Ureter (tissue), 1 donor: ENCODE measurements at places on chromosomes 12 and 14.

DNA sequence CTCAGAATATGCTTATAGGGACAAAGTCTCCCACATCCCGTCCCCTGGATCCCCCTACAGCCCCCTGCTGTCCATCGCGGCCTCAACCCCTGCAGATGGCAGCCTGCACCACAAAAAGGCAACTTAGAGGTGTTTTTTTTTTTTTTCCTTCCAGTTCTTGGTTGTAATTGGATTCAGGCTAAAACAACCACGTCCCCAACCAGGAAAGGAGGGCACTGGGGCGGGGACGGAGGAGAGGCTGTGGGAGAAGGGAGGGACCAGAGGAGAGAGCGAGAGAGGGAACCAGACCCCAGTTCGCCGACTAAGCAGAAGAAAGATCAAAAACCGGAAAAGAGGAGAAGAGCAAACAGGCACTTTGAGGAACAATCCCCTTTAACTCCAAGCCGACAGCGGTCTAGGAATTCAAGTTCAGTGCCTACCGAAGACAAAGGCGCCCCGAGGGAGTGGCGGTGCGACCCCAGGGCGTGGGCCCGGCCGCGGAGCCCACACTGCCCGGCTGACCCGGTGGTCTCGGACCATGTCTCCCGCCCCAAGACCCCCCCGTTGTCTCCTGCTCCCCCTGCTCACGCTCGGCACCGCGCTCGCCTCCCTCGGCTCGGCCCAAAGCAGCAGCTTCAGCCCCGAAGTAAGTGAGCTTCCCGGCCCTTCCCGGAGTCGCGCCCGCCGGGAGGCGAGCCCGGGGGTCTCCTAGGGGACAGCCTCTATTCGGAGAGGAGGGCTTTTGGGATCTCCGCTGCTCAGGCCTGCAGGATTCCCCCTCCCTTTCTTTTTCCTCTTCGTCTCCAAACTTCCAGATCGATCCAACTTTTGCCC, at the start of gene MMP14:
MMP14 (plus strand) TSS at position 285 of the 813 bp plus-strand sequence; CDS start at position 518, 233 bp downstream.
- peak; percentile 90 for DNase-seq

DNA sequence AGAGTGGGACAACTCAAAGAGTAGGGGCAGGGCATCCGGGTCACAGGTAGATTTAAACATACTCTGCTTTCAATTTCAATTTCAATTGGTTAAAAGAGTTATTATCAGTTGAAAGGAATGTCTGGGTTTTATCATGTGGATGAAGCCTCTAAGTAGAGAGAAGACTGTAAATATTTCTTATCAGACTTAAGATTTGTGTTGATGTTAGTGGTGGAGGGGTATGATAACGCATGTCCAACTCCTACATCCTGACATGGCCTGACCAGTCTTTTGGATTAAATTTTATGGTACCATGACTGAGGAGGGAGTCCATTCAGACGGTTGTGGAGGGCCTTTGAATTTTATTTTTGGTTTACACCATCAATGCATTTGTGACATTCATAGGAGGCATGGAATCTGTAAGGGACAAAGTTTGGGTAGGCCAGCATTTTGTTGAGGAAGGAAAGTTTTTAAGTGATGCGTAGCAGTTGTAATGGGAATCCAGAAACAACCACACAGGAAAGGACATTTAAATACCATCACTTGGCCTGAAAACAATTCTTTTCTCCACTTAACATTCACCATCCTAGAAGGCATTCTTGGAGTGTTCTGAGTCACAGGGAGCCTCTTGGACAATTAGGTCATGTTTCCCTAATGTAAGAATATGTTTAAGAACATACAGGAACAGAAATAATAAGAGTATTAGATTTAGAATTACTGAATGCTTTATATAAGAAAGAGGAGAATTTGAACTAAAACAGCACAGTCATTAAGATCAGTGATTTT, 371.9 kb downstream of the ATP23 start:
- DNase-seq = no peak

DNA sequence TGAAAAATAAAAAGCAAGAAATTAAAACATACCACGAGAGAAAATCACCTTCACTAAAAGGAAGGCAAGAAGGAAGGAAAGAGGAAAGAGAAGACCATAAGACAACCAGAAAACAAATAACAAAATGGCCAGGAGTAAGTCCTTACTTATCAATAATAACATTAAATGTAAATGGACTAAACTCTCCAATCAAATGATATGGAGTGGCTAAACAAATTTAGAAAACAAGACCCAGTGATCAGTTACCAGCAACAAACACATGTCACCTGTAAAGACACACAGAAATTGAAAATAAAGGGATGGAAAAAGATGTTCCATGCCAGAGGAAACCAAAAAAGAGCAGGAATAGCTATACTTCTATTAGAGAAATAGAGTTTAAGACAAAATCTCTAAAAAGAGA, 85.0 kb upstream of the SLC38A4 start:
- no peak for DNase-seq

DNA sequence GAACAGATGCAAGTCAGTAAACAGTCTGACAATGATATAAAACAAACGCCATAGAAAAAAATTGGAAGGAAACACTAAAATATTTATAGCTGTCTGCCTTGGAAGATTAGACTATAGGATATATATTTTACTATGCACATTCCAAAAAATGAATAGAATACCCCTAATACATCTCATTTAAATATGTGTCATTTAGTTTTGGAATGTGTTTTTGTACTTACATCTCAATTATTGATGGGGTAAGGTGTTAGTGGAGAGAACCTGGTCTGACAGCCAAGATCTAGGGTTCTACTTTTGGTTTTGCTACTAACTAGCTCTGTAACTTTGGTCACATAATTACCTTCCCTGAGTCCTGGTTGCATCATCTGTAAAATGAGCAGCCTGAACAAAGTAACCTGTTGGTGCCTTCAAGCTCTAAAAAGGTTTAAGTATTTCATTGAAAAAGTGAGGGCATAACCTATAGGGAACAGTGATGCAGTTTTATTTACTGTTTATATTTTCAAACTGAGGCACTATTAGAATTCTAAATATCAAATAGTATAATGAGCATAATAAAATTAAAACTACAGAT, 28.6 kb upstream of the SLC6A13 start:
- no peak for DNase-seq

- no peak for DNase-seq
These were observed 58.1 kb upstream of the SRSF5 start for GRCh38 chr14:69708586-69709560.

DNA sequence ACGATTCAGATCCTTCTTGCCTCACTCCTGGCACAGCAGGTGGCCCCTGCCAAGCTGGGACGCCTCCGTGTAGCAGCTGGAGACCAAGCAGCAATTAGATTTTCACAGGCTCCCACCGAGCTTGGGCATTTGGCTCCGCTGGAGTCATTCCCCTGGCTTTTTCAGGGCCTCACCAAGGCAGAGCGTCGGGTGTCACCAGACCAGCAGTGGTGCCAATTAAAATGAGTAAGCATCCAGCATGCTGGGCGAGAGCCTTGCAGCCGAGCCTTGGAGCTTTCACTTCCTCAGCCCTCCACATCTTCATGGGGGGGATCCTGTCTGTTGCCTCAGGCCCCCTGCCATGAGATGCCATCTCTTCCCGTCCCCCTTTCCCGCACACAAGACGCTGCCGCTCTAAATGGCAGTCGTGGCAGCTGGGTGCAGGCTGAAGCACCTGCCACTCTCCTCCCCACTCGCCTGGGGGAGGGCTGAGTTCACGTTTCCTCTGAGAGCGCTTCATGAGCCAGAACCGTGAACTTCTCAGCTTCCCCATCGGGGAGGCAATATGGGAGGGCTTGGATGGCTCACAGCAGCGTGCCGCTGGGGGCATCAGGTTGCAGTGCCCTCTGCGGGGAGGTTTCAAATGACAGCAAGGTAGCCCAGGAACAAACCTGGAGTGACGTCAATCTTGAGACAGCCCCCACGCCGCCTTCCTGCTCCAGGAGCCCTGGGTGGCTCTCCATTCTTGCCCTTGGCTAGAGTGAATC, 11.7 kb downstream of the TPCN1 start:
- DNase-seq = no peak

DNA sequence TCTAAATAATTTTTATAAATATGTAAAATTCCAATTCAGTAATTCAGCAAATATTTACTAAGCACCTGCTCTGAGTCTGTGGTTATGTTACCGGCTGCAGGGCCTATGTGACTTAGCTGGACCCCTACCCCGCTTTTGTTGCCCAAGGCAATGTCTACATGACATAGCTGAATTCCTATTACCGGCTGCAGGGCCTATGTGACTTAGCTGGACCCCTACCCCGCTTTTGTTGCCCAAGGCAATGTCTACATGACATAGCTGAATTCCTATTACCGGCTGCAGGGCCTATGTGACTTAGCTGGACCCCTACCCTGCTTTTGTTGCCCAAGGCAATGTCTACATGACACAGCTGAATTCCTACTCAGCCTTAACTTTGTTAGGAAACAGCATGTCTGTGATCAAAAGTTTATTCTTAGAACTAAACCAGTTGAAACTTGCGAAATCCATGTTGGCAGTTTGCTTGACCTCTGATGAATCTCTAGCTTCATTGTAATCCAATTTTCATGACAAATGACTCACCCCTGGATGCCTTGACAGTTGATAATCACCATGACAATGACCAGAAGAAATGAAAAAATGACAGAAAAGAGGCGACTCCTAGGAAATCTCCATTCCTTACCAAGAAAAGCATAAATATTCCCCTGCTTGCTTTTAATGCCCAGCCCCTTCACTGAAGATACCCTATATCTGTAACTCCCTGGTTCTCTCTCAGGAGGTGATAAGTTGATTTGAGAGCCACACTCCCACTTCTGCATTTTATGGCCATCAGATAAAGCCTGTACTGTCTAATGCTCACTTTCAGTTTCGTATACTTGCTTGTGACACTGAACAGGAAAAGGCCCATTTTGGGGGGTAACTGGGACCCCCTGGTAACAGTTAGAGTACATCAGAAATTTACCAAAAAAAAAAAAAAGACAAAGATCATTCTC, 148.4 kb upstream of the SYT10 start:
- peak; percentile 52 for DNase-seq

DNA sequence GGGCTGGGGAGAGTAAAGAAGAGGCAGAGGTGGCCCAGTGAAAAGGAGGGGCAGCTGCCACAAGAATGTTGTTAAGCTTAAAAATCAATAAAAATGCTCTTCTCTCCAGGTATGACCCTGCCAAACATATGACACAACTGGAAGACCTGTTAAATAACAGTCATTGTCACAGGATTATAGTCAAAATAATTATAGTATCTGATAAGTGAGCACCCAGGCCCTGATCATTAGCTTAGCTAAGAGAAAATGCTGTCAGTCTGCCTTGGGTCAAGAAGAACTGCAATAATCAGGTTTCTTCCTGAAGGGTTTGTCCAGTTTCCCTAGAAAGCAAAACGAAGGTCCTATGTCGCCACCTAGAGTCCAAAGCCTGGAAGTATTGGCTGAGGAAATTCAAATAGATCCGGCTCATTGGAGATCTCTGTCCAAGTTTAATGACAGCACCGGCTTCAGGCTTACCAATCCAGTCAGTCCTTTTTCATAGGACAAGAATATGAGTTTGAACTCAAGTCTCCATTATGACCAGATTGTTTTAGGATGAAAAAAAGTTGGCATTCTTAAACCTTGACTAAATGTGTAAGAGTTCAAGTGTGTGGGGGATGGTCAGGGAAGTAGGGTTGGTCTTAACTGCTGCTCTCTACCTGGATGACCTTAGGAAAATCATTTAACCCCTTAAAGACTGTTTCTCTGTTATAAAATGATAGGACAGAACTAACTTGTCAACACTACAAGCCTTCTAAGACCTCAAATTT, 22.5 kb upstream of the NKX2-8 start:
- DNase-seq = no peak

DNA sequence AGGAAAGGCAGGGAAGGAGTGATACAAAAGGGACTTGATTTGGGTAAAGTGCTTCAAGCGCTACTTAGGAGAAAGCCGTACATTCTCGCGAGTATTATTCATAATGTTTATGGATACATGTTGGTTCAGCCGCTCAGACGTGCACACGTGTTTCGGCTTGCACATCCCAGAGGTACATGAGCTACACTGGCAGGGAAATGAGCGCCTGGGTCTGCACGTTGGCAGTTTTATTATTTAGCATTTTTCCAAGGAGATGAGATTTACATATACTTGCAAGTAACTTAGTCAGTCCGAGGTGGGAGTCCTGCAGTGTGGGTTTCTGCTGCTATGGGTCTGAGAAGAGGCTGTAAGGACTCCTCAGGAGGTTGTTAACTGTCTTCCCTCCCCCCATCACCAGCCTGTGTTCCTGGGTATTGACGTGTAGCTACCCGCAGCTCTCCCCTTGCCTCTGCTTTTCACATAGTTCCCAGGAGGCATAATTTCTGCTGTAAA, 1.5 kb downstream of the PRKCH start:
- no peak for DNase-seq

DNA sequence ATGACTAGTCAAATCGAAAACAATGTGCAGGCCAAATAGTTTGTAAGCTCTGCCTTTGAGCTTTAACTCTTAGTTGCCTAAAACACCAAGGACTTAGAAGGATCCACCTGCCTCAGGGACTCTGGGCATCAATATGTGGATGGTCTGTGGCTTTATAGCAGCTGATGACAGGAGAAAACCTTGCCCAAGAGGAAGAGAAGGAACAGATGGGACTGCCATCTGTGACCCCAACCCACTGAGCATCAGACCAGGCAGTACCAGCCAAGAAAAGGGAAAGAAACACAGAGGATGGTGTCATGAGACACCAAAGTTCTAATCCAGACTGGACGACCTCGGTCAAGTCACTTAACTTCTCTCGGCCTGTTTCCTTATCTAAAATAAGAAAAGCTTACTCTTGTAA, 12.7 kb downstream of the TGFB3 start:
- DNase-seq = no peak

DNA sequence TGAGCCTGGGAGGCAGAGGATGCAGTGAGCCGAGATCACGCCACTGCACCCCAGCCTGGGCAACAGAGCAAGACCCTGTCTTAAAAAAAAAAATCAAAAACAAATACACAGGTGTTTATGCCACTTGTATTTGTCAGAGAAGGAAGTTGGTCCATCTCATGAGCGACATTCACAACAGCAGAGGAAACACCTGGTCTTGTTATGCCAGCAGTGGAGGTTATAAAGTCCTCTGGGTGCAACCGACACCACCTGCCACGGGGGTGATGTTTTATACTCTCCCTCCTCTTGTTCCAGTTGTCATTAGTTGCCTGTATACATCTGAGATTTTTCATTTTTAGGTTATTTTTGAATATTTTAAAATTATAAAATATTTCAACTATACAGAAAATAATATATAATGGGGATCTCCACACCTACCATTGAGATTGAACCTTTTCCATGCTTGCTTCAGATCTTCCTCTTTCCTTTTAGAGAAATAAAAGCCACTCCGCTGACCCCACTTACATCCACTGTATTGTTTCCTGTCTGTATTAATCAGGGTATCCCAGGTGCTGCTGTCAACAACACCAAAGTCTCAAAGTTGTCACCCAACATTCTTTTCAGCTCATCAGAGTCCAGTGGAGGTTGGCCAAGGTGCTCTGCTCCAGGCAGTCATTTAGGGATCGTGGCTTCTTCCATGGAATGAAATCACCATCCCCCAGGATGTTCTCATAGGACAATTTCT, 65.1 kb downstream of the RNFT2 start:
- no peak for DNase-seq

GRCh38 chr14:60812987-60813386, 78.4 kb downstream of the MNAT1 start:
- no peak for DNase-seq

GRCh38 chr12:57837864-57838562, 8.5 kb downstream of the CTDSP2 start:
- no peak for DNase-seq
